ENCODE measurements at places on chromosomes 2 and 18. TPM values are rescaled to one million over a fixed set of nuclear protein-coding genes. Genes with fewer than 3 reads are reported as not detected.

- no peak for DNase-seq
Measured at GRCh38 chr2:135494503-135494902, 36.5 kb downstream of the ZRANB3 start.

DNA sequence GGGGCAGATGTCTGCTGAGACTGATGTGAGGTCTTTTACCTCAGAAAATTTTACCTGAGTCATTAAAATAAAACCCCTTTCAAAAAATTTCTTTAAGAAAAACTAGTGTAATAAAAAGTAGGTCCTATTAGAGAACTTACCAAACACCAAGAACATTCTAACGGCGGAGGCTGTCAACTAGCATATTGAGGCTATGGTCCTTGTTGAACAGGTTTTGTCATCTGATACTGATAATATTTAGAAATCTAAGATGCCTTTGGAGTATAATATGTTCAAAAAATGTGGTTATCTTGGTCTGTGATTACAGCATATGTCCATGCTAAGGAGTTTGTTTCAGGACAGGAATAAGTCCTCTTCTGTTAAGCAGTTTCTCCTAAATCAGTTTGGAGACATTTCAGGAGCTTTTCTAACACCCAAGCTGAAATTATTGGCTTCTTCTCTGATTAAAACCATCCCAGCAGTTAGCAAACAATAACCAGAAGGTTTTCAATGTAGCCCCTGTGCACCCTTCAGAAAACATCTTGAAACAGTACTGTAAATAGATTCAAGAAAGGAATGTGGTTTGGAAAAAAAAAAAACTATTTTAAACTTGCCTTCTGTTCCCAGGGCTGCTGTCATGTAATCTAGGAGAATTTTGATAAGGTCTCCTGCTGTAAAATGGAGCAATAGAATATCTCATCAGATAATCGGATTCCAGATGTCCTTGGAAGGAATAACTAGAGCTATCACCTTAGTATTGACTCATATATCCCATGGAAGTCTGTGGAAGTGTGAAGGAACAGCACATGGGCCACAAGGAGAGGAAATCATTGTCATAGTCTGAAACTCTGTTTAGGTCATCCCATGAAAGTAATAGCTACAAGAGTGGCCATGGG is 58.7 kb upstream of the B3GNT2 start:
- DNase-seq: no peak

DNA sequence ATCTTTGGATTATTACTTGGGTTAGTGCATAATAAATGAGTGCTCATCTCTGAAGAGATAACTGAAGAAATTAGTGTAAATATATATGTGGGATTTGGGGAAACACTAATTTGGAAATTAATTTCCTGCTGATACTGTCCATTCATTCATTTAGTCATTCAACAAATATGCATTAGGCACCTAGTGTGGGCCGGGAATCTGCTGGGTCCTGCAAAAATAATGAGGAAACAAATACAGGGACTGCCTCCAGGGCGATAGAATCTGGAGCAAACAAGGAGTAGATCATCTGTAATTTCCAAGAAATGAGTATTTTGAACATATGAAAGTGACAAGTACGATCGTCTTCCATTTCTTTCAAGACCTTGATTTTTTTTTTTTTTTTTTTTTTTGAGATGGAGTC is 203.7 kb upstream of the LYPD1 start:
- DNase-seq: no peak

GRCh38 chr2:215144106-215144875 is 5.9 kb upstream of the ABCA12 start:
- no peak for DNase-seq

DNA sequence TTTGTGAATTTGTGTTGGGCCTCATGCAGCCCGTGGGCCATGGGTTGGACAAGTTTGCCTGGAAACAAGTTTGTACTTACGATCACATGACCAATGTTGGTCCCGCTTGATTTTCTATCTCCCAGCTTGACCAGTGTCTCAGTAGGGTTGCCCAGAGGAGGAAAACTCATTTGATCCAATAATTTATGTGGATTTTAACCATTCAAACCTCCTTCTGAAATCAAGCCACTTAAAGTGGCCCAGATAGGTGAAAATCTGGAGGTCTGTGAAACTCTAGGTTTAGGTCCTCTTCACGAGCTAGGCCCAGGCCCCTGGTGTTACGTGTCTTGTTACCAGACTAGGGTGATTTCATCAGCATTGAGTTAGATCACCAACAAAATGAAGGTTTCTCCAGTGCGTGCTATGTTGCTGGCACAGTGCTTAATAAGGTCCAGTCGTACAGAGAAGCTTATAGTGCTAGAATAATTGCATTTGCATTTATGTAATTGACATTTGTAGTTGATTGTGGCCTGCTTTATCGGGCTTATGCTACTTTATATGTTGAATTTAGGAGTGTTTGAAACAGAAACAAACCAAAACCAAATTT is 4.4 kb downstream of the ACTR2 start:
- DNase-seq: no peak

DNA sequence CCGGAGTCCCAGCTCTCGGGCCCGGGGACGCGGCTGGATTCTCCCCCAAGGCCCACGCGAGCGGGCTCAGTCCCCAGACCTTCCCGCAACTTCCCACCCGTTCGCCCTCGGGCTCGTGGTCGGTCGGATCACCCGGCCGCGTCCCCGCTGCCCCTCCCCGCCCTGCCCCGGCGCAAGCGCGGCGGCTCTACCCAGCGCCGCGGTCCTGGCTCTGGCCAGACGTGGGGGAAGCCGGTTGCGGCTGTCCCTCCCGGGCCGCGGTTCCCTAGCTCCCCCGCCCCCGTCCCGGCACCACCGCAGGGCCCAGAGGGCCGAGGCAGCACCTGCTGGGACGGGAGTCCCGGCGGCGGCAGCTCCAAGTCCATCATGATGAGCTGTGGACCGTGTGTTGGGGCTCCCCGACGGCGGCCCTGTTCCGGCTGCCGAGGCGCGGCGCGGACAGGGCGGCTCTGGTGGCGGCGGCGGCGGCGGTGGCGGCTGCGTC is 276 bp downstream of the NFE2L2 start:
- no peak for DNase-seq

- no peak for DNase-seq
Measured at GRCh38 chr2:84924173-84925106, 19.0 kb downstream of the TMSB10 start.

DNA sequence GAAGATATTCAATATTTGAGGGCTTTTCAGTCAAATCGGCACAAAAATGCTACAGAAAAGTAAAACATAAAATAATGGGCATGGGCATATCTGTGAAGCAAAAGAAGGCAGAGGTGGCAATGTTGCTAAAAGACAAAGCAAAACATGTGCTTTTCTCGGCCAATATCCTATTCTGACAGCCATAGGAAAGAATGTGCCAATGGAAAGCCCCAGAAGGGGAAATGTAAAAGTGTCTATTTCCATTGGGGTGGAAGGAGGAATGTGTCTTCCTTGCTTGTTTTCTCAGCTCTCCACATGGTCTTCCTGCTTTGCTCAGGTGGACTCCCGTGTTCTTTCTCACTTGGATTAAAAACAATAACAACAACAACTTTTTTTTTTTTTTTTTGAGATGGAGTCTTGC is 13.7 kb upstream of the PER2 start:
- no peak for DNase-seq

DNA sequence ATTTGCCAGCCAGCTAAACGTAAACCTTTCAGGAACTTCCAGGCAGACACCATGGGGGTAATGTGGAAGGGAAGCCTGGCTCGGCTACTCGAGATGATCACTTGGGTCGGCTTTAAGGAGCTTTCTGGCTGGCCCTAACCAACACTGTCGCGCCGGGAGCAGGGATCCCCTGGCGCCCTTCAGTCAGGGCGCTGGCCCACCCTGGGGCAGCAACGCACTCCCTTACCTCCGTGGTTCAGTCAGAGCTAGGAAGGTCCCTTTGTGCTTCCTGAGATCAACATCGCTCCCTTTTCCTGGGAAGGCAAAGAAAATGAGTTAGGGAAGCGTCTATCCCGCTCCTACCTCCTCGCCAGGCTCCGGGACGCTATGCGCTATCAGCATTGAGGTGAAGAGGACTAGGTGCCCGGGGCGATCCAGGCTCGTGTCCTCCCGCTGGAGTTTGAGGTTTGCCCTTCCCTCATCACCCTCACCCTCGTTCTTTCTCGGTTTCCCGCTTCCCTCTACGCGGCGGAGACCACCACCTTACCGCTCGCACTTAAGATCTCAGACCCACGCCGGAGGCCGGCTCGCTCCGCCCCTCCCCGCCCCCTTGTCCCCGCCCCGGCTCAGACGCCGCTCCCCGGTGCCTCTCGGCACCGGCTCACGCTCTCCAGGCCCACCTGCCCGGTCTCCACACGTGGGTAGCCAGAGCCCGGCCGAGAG is 449 bp upstream of the ATRAID start:
- DNase-seq: no peak

DNA sequence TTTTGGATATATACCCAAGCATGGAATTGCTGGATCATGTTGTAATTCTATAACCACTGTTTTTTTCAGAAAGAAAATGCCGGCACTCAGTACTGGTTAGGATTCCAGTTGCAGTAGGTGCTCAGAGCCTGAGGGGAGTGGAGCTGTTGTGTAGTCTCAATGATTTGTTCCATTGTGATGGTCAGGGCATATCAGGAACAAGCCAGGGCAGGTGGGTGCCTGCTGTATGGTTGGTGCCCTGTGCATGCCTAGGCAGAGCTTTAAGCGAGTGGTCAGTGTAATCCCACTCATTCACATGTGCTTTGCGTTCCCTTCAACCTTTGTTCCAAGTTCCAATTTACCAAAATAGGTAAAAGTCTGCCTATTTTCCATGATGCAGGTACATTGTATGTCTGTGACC is 100.9 kb downstream of the FHOD3 start:
- no peak for DNase-seq

DNA sequence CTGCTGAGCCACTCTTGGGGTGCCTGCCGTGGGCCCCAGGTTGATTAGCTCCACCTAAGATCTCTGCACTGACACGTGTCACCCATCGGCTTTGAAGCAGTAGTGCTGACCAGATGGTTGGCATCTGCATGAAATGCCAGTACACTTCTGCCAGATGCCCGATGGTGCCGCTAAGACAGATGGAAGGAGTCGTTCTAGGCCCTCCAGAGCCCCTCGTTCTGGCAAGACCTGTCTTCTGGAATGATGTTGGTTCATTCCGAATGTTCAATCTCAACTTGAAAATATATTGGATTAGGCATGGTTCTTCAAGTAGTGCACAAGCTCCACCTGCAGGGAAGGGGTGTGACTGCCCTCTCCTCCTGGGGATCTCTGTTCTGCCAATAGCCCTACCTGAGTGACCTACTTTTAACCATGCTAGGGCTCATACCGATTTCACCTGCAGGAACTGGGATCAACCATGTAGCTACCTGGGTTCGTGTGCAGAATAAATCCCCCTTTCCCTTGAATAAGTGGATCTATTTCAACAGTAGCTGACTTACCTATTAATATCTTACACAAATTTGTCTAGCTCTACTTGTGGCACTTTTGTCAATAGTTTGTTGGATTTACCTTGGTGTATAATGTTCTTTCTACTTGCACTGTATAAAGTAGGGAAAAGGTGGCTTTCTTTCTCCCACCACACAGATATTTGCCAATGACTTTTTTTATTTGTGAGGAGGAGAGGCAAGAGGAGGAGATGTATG is 342.6 kb downstream of the CTNNA2 start:
- DNase-seq: peak; percentile 38

DNA sequence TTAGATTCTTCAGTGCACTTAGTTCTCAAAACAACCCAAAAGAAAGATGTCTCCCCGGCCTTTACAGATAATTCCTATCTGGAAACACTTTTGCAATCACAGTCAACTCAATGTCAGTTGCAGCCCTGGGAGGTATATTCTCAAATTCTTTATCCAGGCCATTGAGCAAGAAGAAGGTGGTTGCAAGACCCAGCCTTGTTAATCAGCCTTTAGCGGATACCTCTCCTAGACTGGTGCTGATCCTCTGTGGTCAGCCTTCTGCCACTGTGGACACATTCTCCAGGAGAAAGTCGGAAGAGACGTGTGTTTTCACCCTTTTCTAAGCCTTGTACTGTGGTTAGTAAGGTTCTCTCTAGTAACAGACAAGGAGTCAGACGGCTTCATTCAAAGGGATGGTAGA is 7.8 kb upstream of the FZD7 start:
- DNase-seq: no peak

- no peak for DNase-seq
Measured at GRCh38 chr2:85502720-85503119, 36.2 kb upstream of the MAT2A start.

- no peak for DNase-seq
Measured at GRCh38 chr2:173876833-173877413, 88.2 kb downstream of the SP3 start.

GRCh38 chr2:54176577-54176976 is 61.2 kb downstream of the ACYP2 start:
- DNase-seq: peak; percentile 27

DNA sequence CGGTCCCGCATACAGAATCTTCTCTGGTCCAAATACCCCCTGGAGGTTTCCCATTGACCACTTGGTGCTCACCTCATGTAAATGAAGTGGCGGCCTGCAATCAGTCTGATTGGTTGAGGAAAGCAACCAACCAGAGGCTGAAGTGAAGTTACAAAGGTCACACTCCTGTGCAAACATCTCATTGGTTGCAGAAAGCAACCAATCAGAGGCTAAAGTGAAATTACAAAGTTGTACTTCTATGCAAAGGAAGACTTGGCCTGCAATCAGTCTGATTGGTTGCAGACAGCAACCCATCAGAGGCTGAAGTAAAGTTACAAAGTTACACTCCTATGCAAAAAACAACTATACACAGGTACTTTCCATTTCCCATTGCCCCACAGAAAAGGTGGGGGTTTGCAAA is 2.5 kb upstream of the SP100 start:
- DNase-seq: peak; percentile 60

- no peak for DNase-seq
Measured at GRCh38 chr2:216819055-216819454, 40.8 kb downstream of the TNP1 start.

The MDH1B gene
- 0.31 TPM for polyA plus RNA-seq

The ANKRD62 gene
- polyA plus RNA-seq: not detected

The ZNF519 gene
- not detected for polyA plus RNA-seq

The TUBB8B gene
- not detected for polyA plus RNA-seq

The TPO gene
- polyA plus RNA-seq: 1.4 TPM

The C1GALT1C1L gene
- polyA plus RNA-seq: 0.68 TPM

The NPHP1 gene
- polyA plus RNA-seq: 0.67 TPM
